ENCODE measurements at places on chromosomes 7 and 10. TPM values are rescaled to one million over a fixed set of nuclear protein-coding genes. Genes with fewer than 3 reads are reported as not detected.

DNA sequence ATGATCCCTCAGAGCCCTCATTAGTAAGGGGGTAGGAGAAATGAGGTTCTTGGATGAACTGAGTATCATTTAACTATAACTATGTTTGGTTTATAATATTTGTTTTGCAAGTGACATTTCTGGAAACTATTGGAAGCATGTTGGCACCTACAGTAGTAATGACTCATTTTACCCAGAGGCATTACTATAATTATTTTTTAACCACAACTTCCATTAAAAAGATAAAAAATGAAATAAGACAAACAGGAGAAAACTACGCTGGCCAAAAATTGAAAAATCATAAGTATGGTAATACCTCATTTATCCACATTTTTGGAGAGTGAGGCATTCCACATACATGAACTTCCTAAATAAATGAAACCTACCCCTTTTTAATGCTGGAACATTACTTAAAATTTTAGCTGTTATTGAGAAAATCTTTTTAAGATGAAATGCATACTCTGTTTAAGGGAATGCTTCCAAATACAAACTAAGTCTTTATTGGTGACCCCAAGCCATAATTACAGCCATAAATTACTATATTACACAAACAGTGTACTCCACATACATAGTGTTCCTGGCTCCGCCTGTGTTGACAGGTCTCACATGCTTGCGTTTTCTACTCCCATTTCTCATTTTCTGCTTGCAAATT, 84.6 kb upstream of the CAPZA2 start:
- no peak for DNase-seq

DNA sequence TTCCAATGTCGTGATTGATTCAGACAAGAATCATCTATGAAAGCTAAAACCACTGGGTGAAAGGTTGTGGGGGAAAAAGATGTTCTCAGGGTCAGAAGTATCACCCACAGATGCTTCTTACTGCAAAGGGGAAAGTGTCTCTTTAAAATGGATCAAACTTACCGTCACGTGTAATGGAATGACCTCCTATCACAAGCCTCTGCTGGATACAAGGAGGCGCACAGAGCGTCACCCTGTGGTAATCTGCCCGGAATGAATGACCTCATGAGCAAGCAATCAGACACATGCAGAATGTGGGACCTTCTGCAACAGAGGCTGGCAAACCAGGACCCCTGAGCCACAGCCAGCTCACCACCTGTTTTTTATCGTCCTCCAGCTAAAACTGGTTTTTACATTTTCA, 33.0 kb downstream of the WIPF3 start:
- no peak for DNase-seq

DHTKD1 gene
- 28.6 TPM for total RNA-seq

DNA sequence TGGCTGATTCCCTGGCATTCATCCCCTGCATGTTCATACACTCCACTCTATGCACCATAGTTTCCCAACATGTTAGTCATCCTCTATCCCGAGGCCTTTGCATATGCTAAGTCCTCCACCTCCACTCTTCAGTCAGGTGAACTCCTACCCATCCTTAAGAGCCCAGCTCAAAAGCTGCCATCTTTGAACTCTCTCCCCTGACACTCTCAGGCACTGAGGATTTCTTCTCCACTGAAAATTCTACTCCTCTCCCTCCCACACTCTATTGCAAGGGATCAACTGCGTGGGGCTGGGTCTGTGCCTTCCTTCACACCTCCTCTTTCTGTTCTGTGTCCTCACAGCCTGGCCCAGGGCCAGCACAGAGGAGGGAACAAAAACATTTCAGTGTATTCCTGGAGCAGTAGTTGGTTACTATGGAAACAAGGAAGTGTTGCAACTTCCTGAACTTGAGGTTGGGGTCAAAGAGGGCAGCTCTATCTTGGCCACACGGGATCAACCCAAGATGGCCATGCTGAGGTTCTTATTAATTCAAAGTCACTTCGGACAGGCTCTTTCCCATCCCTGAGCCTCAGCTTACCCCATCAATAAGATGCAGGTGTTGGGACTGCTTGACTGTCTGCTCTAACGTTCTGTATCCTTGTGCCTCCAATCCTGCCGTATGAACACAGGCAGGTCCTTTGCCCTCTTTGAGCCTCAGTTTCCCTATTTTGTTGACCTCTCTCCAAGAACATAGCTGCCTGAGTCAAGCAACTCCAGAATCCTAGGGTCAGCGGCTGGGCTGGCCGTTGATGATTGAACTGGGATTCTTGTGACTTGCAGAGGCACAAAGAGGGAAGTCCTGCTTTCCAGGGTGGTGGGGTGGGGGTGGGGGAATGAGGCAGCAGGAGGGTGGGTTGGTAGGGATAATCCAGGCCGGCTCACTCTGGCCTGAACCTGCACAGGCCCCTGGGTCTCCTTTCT, 15.5 kb downstream of the ZMIZ1 start:
- DNase-seq: peak; percentile 5

DNA sequence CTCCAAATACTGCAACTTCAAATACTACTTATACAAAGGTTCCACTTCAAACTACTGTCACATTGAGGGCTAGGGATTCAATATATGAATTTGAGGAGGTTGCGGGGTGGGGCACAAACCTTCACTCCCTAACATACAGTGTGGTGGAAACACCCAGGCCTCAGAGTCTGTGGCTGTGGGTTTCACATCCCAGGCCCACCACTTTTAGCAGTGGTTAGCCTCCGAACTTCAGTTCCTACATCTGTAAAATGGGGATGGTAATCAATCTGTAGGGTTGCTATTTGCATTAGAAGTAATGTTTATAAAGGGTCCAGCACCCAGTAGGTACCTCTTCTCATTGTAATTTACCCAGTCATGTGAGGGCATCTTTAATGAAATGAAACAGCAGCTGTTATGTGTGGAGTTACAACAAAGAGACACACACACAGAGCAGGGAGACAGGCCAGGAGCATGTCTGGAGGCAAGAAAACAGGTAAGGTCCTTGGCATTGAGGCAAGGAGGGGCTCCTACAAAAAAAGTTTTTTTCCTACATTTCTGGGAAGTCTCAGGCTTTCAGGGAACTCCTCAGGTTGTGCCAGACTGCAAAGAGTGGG, 570.9 kb downstream of the LRMDA start:
- no peak for DNase-seq

FAM24B gene
- 42.2 TPM for total RNA-seq

- no peak for DNase-seq
These were observed 186.2 kb downstream of the CFTR start for GRCh38 chr7:117666031-117666430.

WNT8B gene
- total RNA-seq: 0.22 TPM

FEZF1 gene
- not detected for total RNA-seq

TBX20 gene
- total RNA-seq: 0.16 TPM

DNA sequence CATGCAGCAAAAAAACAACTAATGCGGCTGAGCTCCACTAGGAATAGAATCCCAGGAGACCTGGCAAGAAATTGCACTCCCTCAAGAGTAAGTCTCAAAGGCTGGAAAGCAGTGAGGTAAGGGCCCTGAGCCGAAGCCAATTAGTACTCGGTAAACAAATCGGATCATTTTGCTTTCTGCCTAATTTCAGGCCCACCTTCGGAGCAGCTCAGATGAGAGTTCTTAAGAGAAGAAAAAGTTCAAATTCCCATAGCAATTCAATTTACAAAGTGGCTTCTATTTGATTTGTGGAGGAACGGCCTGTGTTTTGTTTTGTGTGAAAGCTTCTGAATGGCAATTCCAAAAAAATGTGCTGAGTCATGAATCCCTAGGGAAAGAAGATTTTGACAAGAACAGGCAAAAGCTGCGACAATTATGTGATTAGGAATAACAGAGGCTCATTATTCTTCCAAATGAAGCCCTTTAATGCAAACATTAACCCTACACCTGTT, 60.9 kb downstream of the SLC16A9 start:
- no peak for DNase-seq

DNA sequence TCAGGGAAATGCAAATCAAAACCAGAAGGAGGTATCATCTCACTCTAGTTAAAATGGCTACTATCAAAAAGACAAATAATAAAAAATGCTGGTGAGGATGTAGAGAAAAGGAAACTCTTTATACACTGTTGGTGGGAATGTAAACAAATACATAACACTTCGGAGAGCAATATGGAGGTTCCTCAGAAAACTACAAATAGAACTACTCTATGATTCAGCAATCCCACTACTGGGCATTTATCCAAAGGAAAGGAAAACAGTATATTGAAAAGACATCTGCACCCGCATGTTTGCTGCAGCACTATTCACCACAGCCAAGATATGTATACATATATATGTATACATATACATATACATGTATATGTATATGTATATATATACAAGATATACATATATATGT, 94.2 kb downstream of the C10orf90 start:
- no peak for DNase-seq

ANKRD2 gene
- not detected for total RNA-seq

- peak; percentile 49 for DNase-seq
These were observed 4.6 kb downstream of the ARPC1B start for GRCh38 chr7:99379043-99379577.

GRCh38 chr7:132456418-132456817, 119.9 kb downstream of the PLXNA4 start:
- DNase-seq: no peak

GRCh38 chr7:135445690-135446089, 64.2 kb downstream of the CNOT4 start:
- no peak for DNase-seq

GRCh38 chr10:97571622-97572021, 957 bp upstream of the ANKRD2 start:
- no peak for DNase-seq

- no peak for DNase-seq
These were observed 99.0 kb upstream of the FZD1 start for GRCh38 chr7:91165006-91165845.

DNA sequence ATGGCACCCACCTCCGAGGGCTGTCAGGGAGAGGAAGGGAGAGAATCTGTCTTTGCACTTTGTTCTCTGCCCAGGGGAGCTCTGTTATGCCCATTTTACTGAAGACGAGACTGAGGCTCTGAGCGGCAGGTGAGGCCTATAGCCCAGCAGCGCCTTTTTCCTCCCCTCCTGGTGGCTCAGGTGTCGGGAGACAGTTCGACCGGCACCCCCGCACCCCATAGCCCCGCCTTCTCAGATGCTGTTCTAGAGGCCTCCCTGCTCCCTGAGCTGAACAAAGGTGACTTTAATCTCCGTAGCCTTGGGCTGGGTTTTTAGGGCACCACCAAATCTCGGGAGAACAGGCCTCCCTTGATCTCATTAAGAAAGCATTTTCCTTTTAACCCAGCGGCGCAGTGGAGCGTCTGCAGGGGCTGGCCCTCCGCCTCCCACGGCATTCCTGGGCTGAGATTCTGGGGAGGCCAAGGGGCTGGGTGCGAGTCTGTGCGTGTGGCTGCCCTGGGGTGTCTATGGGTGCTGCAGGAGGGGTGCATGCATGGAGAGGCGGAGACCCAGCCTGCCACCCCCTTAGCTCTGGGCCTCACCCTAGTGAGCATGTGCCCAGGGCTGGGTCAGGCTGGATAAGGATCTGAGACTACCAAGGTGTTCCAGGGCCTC, 3.3 kb downstream of the LFNG start:
- DNase-seq: peak; percentile 49

GDF2 gene
- total RNA-seq: not detected

DNA sequence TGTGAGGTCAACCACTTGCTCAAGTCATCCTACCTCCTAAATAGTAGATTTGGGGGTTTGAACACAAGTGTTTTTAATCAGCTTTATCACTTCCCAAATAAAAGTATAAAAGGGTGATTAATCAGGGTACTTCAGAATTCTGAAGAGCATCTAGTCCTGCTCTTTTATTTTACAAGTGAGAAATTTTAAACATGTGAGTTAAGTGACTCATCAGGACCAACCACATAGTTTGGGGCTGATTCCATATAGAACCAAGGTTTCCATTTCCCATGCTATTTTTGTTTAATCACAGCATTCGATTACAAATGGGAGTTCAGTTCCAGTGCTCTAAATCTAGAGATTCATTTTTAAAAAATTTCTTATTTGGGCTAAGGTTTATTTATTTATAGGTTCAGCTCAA, 113.4 kb downstream of the GPR158 start:
- no peak for DNase-seq

DNA sequence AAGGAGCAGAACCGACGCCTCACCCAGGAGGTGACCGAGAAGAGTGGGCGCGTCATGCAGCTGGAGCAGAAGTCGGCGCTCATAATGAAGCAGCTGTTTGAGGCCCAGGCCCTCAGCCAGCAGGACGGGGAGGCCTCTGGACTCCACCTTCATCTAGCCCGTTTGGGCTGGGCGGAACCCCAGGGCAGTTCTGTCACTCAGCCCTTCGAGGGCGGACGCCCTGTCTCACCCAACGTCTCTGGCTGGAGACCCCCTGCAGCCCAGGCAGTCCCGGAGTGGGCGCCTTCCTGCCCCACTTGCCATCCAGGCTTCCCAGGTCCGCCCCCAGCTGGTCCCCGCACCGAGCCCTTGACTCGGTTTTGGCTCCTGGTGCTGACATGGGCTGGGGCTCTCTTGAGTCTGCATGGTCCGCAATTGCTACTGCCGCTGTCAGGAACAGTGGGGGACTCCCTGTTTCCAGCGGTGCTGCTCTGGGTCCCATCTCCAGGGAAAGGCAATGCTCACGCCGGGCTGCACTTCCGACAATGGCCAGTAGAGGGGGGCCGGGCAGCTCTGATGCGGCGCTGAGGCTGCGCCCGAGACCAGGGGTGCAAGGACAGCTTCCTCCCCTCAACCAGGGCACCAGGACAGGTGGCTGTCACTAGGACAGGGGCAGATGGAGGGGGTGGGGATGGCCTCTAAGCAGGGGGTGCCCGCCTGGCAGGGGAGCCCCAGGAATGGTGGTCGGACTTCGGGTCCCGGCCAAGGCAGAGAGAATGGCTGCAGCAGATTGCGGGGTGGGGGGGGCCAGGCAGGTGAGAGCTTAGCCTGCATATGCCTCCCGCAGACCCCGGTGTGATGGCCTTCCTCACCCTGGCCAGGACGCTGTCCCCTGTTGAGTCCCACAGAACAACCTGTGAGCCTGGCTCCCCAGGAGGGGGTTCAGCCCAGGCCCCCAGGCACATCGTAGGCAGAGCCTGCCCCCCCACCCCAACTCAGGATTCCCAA, 71.2 kb upstream of the KCTD7 start:
- DNase-seq: peak; percentile 82

DNA sequence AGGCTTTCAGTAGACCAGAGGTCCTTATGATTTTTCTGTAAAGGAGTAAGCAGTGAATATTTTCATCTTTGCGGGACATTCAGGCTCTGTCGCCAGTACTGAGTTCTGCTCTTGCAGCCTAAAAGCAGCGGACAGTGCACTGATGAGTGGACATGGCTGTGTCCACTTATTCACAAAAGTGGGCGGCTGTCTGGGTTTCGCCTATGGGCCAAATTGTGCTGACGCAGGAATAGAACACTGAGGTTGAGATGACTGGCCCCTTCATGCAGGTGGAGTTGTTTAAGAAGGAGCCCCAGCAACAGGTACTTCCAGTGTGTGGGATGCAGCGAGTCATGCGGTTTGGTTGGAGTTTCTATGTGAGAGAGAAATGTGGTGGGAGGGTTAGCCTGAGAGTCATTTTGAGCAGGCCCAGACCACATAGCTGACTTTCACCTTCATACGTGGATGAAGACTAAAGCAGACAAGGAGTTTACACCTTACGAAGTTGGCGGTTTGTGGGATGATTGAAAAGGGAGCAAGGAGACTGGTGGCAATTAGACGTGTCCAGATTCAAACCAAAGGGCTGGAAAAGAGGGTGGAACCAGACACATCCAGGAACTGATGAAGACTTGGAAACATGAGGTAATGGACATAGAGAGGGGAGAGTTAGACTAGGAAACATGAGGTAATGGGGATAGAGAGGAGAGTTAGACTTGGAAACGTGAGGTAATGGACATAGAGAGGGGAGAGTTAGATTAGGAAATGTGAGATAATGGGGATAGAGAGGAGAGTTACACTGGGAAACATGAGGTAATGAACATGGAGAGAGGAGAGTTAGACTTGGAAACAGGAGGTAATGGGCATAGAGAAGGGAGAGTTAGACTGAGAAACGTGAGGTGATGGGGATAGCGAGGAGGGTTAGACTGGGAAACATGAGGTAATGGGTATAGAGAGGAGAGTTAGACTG, 38.2 kb downstream of the WDR37 start:
- DNase-seq: peak; percentile 80
